ENCODE measurements at places on chromosomes 2 and 18.

- DNase-seq = no peak
Observed at GRCh38 chr2:36088716-36089328, 266.8 kb upstream of the CRIM1 start.

GRCh38 chr2:157363612-157364101 is 38.0 kb upstream of the ERMN start:
- DNase-seq = peak; percentile 48

- DNase-seq = no peak
Observed at GRCh38 chr2:20566331-20566730, 84.6 kb downstream of the HS1BP3 start.

DNA sequence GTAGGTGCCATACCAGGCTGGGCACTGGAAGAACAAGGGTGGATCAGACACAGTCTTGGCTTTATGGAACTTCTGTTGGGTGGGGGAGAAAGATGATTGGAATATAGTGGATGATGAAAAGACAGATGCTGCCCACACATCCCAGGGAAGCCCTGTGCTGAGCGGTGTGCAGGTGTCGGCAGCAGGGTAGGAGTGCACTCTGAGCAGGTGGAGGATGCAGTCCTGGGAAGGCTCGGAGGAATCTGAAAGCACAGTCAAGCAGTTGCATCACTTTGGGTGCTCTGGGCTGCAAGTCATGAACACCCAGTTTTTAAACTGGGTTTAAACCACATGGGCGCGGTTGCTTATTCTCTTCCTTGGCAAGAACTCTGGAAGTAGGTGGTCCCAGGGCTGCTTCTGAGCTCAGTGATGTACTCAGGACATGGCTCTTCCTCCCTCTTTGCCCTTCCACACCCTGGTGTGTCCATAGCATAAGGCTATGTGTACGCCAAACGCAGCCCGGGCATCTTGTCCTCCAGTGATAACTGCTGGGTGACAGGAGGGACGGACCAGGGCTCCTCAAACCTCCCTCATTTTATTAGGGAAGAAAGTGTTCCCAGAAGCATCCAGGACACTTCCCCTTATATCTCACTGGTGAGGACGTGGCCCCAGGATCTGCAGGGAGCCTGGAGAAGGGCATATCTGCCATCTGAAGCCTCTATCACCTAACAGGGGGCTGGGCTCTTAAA is 84.0 kb downstream of the SH3RF3 start:
- DNase-seq = no peak

- DNase-seq = no peak
Observed at GRCh38 chr18:46431522-46432171, 225.4 kb downstream of the LOXHD1 start.

DNA sequence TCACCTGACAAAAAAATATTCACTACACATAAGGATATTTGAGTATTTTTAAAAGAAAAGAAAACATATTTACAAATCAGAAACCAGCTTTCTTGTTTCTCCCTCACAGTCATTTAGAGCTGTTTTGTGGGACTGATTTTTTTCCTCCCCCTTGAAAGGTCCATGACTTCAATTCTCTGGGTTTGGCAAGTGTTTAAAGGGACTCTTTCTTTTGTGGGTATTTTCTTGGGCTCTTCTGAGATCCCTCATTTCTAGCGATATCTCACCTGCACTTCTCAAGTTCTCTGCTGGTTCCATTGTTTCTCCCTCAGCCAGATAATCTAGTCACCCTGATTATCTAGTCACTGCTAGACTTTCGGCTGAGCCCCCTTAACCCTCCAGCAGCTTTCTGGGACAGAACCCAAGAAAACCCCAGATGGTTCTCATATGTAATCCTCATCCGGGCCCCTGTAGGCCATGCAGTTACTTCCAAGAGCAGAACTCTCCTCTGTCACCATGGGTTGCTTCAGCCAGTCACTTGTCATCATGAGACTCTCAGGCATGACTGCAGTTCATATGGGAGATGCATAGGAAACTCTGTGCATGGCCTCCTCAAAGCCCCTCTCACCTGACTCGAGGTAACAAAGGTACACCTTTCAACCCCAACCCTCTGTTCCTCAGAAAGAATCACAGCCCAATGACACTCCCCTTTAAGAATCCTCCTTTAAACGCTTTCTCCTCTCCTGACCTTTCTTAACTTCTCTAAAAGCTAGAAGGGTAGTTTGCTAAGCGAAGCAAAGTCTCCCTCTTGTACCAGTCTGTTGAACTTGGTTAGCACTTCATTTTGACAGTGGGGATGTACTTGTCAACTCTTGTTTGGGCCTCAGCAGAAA is 36.7 kb upstream of the ITGA4 start:
- DNase-seq = peak; percentile 53

DNA sequence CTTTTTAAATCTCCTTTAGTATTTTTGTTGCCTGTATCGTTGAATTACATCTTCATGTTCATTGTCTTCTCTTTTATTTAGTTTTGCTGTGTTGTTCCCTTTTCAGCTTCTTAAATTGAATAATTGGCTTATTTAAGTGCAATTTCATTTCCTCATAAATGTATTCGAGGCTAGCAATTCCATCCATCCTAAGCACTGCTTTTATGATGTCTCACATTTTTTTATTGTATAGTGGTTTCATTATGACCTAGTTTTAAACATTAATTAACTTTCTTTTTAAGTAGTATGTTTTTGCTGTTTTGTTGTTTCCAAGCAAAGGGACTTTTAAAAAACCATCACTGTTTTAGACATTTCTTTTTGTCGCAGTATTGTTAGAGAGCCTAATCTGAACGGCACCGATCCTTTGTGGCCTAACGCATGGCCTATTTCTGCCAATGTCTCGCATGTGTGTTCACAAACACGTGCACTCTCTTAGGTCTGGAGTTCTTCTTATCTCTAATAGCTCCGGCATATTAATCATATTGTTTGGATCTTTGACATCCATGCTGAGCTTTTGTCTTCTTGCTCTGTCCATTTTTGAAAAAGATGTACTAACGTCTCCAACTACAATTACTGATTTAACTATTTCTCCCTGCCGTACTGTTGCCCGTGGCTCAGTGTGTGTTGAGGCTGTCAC is 59.6 kb upstream of the ZNF516 start:
- DNase-seq = no peak

GRCh38 chr2:42135381-42136312 is 33.5 kb upstream of the EML4 start:
- DNase-seq = peak; percentile 54

- no peak for DNase-seq
Observed at GRCh38 chr18:42082415-42083234, 127.6 kb downstream of the PIK3C3 start.

DNA sequence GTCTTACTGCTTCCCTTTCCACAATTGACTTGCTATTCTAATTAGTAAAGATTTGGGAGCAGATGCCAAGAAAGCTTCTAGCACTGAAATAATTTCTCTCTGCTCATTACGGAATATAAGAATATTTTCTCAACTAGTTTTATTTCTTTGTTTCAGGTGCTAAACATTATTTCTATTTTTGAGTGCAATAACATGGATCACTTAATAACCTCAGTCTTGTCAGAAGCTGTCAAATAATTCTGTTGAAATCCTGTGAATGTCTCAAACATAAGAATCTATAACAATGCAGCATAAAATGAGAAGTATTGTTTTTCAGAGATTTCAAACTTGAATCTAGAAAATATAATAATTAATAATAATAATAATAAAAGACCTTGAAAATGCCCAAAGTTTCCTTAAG is 1221.0 kb downstream of the DSC3 start:
- no peak for DNase-seq

DNA sequence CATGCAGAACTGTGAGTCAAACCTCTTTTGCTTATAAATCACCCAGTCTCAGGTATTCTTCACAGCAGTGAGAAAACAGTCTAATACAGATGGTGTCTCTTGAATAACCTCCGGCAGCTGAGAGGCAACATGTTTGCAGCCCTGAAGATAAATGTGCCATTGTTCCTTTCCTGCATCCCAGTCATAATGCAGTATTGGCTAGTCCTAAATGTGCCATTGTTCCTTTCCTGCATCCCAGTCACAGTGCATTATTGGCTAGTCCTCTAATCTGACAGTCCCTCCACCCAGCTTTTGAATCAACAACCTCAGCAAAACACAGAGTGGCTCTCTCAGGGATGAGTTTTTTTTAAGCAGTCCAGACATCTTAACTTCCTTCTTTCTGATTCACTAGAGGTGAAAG is 550.7 kb downstream of the RIT2 start:
- no peak for DNase-seq

GRCh38 chr18:57621246-57621604 is 411 bp downstream of the NARS1 start:
- no peak for DNase-seq

- no peak for DNase-seq
Observed at GRCh38 chr2:189834059-189834458, 49.8 kb downstream of the PMS1 start.

DNA sequence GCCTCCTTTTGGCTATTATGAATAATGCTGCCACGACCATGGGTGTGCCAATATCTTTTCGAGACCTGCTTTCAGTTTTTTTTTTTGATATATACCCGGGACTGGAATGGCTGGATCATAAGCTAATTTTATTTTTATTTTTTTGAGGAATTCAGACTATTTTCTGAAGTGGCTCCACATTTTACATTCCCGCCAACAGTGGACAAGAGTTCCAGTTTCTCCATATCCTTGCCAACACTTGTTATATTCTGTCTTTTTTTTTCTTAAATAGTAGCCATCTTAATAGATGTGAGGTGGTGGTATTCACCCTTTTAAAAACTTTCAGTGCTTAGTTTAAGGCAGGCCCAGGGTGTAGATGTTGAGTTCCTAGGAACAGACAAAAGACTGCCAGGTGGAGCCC is 11.8 kb downstream of the LPIN1 start:
- no peak for DNase-seq

GRCh38 chr18:21363348-21363747 is 121.3 kb downstream of the GREB1L start:
- no peak for DNase-seq

GRCh38 chr2:158795195-158795924 is at the start of gene DAPL1:
DAPL1 (plus strand) TSS chr2:158795317; CDS start chr2:158795373, 56 bp downstream.
- DNase-seq = no peak

DNA sequence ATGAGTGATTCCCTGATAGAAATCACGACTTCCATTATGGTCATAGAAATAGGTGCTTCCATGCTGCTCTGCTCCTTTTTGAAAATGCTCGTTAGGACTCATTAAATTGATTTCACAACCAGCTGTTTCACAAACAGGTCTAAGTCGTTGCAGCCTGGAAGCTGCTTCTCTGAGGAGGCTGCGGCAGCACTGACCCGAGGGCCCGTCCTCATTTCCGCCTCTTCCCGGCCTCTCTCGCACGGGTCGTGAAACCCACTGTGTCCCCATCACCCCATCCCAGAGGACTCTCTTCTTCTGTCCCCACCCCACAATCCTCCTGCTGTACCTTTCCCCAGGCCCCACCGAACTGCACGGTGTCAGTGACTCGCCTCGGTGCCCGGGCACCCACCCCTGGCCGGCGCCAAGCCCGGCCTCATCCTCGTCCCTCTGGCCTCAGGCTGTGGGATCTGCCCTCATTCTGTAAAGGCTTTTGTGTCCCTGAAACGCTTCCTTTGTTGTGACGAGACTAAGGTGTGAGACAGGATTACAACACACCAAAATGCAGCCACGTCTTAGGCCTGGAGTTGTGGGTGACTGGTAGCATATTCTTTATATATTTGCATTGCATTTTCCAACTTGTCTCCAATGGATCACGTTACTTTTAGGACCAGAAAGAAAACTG is 112.7 kb upstream of the CTDP1 start:
- DNase-seq = no peak

DNA sequence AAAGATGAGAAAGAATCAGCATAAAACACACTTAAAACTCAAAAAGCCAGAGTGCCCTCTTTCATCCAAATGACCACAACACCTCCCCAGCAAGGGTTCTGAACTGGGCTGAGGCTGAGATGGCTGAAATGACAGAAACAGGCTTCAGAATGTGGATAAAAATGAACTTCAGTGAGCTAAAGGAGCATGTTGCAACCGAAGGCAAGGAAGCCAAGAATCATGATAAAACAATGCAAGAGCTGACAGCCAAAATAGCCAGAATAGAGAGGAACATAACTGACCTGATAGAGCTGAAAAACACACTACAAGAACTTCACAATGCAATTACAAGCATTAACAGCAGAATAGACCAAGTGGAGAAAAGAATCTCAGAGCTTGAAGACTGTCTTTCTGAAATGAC is 12.2 kb upstream of the PSMA8 start:
- DNase-seq = no peak

GRCh38 chr2:196334710-196335109 is 163.3 kb upstream of the STK17B start:
- no peak for DNase-seq
